ENCODE measurements at places on chromosomes 4 and X. TPM values are rescaled to one million over a fixed set of nuclear protein-coding genes. Genes with fewer than 3 reads are reported as not detected.

- DNase-seq: no peak
Measured at GRCh38 chrX:21926527-21927278, 13.8 kb upstream of the SMS start.

DNA sequence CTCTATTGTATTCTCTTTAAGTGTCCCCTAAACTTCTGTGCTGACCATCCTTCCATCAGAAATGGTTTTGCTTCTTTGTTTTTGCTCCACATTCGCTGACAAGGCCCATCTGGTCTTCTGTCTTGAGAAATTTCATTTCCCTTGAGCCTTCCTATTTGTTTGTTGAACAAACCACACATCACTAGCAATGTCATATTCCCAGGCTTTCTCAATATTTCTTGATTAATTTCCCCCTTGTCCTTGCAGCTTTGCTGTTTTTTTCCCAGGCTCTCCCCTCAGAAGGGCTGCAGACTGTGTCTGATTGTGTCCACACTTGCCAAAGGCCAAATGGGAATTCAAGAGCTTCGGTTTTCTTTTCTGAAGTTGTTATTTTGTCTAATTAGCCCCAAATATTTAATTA lies 158.9 kb downstream of the MID1IP1 start:
- no peak for DNase-seq

ALB gene
- 3.7 TPM for polyA plus RNA-seq

GRCh38 chr4:160299608-160300007 lies 1196.7 kb downstream of the RAPGEF2 start:
- no peak for DNase-seq

DNA sequence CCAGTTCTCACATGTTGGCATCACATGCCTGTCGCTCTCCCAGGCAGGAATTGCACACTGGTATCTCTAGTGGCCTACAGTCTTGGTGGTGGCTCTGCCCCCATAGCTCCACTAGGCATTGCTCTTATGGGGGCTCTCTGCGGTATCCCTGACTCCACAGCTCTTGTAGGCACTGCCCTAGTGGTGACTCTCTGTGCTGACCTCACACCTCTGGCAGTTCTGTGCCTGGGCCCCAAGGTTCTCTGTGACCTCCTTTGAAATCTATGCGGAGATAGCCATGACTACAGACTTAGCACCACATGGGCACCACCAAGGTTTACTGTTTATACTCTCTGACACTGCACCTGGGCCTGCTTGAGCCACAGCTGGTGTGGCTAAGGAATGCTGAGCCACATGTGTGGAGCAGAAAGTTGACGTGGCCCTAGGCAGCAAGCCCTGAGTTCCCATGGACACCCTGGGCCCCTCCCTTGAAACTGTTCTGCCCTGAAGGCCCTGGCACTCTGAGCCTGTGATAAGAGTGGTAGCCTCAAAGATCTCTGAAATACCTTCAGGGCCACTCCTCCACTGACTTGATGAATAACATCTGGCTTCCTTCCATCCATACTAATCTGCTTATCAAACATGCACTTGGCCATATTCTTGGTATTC lies 8.0 kb downstream of the SLC9B1 start:
- no peak for DNase-seq

- DNase-seq: no peak
Measured at GRCh38 chr4:70793626-70794025, 46.1 kb downstream of the GRSF1 start.

GRCh38 chr4:149645790-149646189 lies 169.9 kb downstream of the IQCM start:
- DNase-seq: no peak

- DNase-seq: no peak
Measured at GRCh38 chrX:133583825-133584224, 168.5 kb upstream of the GPC4 start.

GRCh38 chr4:109052821-109053220 lies 249.6 kb downstream of the COL25A1 start:
- DNase-seq: no peak

IGSF1 gene
- polyA plus RNA-seq: 24.5 TPM

WAS gene
- polyA plus RNA-seq: 2.8 TPM

ITIH6 gene
- 0.03 TPM for polyA plus RNA-seq

DNA sequence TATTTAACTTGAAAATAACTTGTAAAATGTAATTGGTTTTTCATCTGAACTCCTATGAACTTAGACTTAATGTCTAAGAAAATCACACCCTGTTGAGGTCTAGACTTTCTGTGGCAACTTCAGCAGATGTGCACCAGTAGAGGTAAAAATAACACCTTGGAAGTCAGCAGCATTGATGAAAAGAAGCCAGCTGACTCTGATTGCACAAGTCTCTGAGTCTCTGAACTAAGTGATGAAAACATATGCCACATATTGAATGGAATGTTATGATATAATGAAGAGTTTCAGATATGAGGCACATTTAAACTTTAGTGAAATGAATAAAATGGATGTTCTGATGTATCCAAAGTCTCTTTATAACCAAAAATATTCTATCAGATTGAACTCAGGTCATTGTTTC lies 155.4 kb downstream of the GPM6A start:
- DNase-seq: no peak

GRCh38 chrX:49237060-49237459 lies 1.8 kb downstream of the CCDC22 start:
- DNase-seq: no peak

GRCh38 chr4:141614878-141615586 lies 21.4 kb upstream of the IL15 start:
- no peak for DNase-seq

HS3ST1 gene
- 2.2 TPM for polyA plus RNA-seq

RASGEF1B gene
- polyA plus RNA-seq: 9.8 TPM

- no peak for DNase-seq
Measured at GRCh38 chrX:31115398-31115797, 43.6 kb upstream of the FTHL17 start.

CACNA1F gene
- 0.20 TPM for polyA plus RNA-seq

GRCh38 chr4:182257503-182257902 lies 14.3 kb downstream of the TENM3 start:
- no peak for DNase-seq

HMX1 gene
- polyA plus RNA-seq: not detected

DNA sequence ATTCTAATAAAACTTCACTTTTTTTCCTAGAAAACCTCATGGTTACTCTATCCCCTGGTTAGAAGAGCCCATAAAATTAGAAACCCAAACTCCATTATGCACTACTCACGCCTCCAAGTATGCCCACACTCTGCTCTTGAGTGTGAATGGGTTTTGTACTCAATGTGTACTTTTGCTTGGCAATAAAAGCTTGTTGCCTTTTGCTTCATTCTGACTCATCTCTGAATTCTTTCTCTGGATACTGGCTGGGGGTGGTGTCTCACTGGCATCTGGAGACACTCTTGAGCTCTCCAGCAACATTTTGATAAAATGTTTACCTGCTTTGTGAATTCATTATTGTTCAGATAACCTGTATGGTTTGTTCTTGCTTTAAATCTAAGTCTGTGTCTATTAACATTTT lies 963.3 kb downstream of the TRAM1L1 start:
- no peak for DNase-seq

DNA sequence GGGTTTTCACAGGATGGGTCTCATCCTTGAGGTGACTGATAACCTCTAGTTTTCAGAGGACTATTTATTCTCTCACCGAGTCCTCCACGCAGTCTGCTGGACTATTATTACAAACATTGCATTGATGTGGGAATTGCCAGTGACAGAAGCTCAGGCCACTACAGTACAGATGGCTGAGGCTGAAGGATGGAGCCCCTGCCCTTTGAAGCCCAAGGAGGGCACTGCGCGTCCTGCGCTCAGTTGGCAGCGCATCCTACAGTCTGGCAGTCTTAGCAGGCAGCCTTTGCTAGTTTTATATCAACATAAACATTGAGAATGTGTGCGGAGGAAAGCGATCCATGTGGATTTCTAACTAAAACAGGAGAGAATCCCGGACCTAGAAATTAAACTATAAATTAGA lies 1.5 kb upstream of the RELL1 start:
- no peak for DNase-seq

TMEM156 gene
- 3.2 TPM for polyA plus RNA-seq

GRCh38 chr4:128155231-128155855 lies 94.2 kb downstream of the LARP1B start:
- DNase-seq: no peak

GRCh38 chr4:163523791-163524365 lies 29.4 kb downstream of the TMA16 start:
- no peak for DNase-seq

DNA sequence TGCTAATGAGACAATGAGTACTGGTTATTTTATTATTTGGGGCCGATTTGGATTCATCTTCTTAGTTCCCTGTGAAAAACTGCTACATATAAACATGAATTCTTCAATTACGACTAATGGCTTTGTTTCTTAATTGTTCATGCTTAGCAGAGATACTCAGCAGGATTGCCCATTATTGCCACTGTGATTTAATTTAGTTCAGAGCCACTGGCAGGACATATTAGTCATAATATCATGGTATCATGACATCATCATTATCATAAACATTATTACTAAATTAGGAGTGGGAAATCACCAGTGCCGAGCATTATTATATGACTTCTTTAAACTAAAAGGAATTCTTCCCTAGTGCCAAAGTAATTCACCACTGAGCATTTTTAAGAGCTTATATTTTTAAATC lies 201.4 kb downstream of the SPOCK3 start:
- no peak for DNase-seq

Measured in left renal cortex interstitium (tissue), 4 donors.